SW480 (cell line): ENCODE measurements at places on chromosomes 1 and 21.

DNA sequence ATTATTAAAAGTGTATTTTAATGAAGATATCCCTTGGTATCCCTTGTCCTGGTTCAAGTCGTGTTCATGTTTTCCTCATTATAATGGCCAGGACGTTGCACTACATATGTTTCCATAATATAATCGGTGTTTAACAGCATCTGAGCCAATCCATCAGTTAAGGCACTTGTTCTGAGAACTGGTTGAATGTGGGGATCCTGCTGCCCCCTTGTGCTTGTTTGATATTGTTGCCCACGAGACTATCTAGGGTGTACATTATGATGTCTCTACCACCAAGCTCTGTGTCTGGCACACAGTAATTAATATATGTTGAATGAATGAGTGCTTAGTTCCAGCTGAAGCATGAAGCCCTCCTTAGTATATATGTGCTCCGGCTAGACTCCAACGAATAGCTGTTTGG is 193.0 kb downstream of the CACNA1E start:
- DNase-seq: peak; percentile 56

GRCh38 chr1:235023711-235024439 is 104.8 kb downstream of the TOMM20 start:
- DNase-seq: no peak

DNA sequence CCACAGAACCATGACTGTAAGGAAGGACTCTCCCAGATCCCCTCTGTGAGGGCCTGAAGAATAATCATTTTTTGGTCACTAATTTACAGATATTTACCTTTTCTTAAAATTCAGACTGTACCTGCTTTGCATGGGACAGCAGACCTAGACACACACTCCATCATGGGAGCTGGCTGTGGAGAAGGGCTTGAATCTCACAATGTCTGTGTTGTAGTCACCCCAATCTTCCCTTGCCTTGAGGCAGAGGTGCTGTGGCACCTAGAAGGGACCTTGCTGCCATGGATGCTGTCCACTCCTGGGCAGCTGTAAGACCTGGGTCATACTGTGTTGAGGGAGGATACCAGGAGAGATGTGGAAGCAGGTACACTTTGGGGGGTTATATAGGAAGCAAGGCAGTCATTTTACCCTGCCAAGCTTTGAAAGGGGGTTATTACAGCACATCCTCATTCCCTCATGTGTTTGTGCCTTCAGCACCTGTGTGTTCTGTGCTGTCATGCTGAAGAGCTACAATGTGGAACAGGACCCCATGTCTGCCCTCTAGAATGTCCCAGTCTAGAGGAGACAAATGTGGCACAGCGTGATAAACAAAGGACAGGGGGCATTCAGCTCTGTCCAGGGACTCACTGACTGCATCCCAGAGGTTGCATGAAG is 27.1 kb downstream of the TRAF5 start:
- DNase-seq: no peak

- DNase-seq: peak; percentile 72
Observed at GRCh38 chr1:3625151-3625907, 514 bp downstream of the TPRG1L start.

DNA sequence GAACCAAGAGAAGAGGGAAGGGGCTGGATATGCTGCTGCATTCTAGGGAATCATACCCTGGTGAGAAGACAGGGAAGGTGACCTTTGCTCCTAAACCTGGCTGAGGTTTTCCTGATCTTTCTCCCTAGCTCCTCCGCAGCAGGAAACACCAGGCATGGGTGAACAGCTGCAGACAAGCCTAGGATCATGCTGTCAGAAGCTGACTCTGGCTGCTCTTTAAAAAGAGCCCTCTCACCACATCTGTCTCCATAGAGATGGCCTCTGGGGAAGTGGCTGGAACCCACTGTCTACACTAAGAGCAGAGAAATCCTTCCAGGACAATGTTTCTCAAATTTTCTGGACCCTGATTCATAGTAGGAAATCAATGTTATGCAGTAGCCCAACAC is 57.6 kb downstream of the CD34 start:
- no peak for DNase-seq

GRCh38 chr21:15301736-15302135 is 236.9 kb upstream of the NRIP1 start:
- no peak for DNase-seq

DNA sequence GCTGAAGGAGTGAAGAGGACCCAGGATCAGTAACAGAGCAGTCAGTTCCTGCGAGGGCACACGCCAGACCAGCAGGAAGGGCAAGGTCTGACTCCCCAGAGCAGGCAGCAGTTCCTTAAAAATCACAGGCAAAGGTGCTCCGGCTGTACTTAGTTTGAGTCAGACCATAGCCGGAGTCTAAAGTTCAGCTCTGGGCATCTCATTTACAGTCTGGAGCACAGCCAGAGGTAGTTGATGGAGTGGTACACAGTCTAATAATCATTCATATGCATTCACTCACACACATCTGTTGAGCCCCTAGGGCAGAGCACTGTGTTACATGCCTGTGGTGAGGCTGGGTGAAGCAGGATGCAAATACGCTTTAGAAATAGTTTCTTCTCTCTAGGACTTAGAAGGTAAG is 7.3 kb upstream of the AMIGO1 start:
- DNase-seq: no peak

DNA sequence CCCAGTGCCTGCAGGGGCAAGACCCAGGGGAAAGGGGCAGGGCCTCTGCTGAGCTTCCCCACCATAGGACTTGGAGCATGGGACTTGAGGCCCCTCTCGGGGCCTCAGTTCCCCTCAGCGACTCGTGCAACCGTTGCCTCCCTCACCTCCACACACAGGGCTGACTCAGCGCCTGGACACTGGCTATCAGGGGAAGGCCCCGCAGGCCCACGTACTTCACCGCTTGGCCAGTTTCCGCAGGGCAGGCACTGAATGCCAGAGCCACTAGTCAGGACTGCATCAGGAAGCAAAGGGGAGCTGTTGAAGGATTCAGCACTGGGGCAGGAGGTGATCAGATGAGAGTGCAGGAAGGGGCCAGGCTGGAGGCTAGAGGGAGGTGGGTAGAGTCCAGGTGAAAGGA is 15.5 kb upstream of the FAM131C start:
- DNase-seq: no peak

DNA sequence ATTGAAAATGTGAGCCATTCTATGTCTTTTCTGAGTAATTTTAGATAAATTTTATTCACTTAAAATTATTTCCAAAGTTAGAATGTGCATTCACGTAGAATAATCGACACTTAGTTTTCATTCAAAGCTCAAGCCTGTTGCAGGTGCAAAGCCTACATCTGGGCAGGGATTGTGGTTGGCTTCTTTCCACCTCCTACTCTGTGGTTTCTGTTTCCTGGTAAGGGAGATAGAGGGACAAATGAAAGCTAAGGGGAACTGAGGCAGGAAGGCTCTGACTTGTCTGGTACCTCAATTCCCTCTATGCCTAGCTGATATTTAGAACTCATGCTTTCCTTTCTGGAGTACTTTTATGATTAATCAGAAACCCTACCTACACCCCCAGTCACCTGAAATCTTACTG is 251.2 kb upstream of the DPYD start:
- no peak for DNase-seq

- no peak for DNase-seq
Observed at GRCh38 chr1:94892604-94893254, 34.2 kb downstream of the CNN3 start.

DNA sequence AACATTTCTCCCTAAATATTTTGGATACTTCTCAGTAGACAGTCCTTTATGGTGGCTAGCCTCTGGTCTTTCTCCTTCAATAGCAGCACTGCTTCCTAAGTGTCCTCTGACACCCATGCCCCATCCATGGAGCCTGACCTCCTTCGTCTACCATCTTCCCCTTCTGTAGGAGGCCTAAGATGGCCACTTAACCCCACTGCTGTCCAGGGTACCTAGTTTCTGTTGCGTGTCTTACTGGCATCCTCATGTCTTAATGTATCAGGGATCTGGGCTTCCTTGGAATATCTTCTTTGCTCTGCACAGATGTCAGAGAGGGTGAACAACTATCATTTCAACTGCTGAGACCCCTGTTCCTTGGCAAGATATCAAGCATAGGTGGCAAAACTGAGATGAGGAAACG is 5.4 kb upstream of the KIRREL1 start:
- DNase-seq: no peak

DNA sequence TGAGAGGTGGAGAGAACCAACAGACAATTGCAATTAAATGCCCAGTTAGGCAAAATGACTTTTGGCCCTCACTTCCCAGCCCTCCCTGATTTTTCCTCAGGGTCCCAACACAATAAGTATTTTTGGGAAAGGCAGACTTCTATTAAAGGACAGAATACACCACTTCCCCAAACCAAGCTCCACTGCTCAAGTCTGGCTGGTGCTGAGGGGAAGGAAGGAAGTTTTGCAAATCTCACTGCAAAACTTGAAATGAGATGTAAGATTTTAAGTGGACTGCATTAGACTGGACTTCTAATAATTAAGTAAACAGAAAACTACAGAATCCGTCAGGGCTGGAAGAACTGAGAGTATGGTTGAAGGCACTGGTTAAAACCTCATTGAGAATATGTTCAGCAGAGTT is 32.2 kb upstream of the CD1D start:
- DNase-seq: no peak

DNA sequence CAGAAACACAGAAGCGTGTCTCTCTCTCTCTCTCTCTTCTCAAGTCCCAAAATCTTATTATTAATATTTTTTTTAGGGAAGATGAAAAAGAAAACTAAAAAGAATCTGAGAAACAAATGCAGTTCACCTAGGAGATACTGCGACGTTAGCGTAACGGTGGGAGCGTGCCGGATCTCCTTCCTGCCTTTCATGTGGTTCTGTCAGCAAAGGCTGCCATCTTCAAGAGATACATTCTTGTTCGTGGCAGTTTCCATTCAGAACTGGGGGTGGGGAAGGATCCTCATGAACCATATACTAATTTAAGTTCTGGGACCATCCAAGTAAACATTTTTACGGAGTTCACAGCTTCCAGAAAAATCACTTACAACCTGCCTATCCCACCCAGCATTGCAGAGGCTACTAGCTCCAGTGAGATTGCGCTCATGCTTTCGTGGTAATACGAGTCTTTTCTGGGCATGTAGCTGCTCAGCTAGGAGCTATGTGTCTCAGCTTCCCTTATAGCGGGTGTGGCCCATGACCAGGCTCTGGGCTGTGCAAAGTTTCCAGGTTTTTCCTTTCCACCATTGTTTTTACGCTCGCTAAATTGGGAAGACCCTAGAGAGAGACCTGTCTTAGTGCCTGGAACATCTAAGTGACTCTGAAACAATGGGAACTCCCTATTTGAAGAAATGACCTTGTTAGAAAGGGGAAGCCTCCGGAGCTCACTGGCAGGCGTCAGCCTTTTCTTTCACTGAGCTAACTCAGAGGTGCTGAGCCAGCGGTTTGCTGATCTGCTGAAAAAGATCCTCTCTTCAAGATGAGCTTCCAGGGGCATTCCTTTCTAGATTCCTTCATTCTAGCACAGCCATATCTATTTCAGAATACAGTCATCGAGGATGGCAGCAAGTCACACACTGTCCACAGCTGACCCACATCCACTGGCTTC is 17.3 kb downstream of the SLAMF1 start:
- DNase-seq: no peak

GRCh38 chr1:3707939-3708328 is 44.3 kb upstream of the CCDC27 start:
- no peak for DNase-seq

GRCh38 chr1:1614204-1614953 is 921 bp upstream of the MIB2 start:
- no peak for DNase-seq

- DNase-seq: no peak
Observed at GRCh38 chr1:185835191-185835590, 101.0 kb downstream of the HMCN1 start.

DNA sequence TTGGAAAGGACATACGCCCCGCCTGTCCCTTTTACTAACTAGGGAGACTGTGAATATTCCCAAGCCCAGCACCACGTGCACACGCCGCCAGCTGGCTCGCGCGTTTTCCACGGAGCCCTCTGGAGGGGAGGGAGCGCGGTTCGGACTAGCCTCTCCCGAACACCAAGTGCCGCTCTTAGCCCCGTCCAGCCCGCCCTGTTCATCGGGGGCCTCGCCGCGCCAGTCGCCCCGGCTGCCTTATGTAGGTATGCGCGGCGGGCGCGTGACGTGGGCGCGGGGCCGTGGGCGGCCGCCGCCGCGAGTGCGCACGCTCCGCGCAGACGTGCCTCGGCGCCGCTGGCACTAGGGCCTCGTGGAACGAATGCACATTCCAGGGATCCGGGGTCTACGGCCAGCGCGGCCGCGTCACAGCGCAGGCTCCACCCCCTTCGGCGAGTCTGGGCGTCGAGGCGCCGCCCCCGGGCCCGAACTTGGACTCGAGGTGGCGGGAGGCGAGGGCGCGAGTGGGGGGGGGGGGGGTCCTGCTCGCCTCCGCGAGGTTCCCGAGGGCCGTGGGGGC is 767 bp upstream of the IRF2BP2 start:
- peak; percentile 94 for DNase-seq

DNA sequence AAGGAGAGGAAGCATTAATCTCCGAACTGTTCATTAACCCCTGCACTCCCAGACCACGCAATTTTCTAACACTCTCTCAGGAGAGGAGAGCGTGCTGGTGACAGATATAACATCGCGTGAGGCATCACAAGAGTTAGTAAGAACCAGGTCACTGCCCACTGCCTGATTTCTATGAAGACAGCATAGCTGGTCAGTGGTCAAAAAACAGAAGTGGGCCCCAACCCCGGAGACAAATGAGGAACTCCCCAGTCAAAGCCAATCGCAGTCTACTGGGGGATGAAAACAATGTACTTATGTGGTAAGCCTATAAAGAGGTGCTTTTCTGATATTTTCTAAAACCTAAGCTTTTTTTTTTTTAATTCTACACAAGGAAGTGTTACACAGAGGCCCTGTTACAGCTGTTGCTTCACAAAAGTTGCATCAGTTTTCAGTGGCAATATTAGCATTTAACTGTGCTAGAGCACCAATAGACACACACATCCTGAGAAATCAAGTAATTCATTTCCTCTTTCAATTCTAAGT is 231.8 kb upstream of the IRF2BP2 start:
- DNase-seq: no peak

GRCh38 chr1:117267232-117267774 is 56.6 kb upstream of the VTCN1 start:
- no peak for DNase-seq

DNA sequence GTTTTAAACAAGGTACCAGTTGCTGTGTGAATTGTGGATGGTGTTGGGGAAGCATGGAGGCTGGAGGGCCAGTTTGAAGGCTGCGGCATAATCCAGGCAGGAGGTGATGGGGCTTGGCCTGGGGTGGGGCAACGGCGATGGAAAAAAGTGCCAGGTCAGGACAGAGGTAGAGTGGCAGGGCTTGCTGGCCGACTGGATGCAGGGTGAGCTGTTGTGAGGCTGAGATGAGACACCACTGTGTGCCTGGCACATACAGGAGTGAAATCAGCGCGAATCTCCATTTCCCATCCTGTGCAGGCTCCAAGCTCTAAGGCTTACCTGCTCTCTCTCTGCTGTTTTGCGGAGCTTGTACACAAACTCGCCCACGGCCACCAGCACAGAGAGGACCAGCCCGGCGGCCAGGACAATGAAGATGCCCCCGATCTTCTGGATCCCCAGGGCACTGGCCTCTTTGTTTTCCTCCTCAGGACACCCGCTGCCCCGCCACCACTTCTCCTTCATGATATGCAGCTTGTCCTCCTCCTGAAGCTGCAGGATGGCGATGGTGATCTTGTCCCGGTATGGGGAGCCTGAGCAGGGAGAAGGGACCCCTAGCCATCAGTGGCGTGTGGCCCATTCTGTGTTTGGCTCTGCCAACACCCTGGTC is 229.5 kb downstream of the GRIK3 start:
- no peak for DNase-seq
